ENCODE measurements at places on chromosomes 12 and 14.

DNA sequence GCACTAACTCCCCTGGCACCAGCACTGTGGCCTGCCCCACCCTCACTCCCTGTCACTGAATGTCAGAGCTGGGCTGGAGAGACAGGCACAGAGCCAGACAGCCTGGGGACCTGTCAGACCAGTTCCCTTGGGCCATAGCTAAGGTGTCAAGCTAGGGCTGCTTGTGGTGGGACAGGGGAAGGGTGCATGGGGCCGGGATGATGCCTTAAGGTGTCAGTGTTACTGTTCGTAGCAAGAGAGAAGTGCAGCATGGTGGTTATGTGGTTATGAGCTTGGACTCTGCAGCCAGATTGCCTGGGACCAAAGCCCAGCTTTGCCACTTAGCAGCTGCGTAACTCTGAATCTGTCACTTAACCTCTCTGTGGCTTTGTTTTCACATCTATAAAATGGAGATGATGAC is 3.8 kb downstream of the RAPGEF3 start:
- no peak for DNase-seq

DNA sequence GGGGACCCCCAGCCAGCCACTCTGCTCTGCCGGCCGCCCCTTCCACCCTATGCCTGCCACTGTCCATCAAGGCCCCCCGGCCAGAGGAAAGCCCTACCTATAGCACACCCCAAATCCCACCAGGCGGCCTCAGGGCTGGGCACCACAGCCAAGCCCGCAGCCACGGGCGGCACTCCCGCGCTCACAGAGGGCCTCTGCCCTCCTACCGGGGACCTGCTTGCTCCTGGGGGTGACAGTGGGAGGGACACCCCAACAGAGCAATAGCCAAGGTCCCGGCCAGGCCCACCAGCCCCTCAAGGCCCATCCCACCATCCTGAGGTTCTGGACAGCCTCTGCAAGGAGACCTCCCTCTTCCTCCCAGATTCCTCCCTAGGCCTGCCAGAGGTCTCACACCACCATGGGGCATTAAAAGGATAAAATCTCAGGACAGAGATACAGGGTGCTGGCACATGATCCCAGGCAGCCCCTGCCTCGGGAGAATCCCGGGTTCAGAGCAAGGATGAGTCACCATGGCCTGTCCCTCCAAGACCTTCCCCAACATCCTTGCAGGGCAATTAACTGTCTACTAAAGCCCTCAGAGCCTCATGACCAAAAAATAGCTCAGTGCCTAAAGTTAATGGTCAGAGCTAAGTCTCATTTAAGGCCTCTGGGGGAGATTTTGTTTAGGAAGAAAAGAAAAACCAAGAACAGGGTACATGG is 17.1 kb downstream of the CCDC85C start:
- no peak for DNase-seq

DNA sequence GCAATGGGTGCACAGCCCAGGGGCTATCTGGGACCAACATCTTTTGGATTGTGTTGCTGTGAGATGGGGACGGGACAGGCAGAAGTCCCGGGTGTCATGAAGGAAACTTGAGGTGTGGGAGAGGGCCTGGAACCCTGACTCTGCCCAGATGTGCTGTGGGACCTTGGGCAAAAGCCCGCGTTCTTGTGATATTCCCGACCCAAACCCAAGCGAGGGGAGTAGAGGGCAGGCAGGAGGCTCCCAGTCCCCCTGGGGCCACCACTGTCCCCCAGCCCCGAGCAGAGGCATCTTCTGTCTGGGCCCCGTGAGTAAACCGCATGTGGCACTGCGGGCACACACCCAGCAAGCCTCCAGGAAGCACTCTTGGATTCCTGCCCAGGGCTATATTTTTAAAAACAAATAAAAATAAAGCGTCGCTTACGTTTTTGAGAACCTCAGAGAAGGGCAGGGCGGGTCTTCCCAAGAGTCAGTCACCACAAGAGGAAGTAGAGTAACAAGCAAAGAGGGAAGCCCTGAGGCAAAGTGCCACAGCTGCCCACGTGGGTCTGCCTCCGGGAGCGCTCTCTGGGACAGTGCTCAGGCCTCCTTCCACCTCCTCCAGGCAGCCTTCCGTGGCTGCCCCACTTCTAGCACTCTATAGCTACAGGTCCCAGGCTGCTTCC is 39.5 kb downstream of the BEGAIN start:
- no peak for DNase-seq

GRCh38 chr14:76926521-76927251 is 100.5 kb downstream of the LRRC74A start:
- peak; percentile 66 for DNase-seq

DNA sequence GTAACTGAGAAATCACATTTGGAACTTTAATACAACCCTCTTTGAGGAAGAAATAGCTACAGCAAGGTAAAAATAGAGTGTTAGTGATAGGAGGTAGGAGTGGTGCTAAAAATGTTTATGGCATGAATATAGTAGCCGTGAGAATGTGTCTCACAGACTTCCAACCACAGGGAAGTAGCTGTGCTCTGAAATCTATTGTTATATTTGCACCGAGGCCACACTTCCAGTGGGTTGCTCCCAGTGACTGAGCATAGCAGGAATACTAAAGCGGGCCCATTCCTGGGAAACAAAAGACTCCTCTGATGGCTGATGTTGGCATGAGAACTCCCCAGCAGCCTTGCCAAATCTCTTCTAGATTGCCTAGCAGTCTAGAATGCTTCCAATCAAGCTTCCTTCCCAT is 174.1 kb upstream of the PLXNC1 start:
- DNase-seq = no peak

- no peak for DNase-seq
Measured at GRCh38 chr12:94872971-94873733, 130.3 kb downstream of the NDUFA12 start.

GRCh38 chr12:116026768-116027550 is 250.5 kb downstream of the MED13L start:
- no peak for DNase-seq

GRCh38 chr12:40168001-40168400 is 56.8 kb upstream of the LRRK2 start:
- no peak for DNase-seq

DNA sequence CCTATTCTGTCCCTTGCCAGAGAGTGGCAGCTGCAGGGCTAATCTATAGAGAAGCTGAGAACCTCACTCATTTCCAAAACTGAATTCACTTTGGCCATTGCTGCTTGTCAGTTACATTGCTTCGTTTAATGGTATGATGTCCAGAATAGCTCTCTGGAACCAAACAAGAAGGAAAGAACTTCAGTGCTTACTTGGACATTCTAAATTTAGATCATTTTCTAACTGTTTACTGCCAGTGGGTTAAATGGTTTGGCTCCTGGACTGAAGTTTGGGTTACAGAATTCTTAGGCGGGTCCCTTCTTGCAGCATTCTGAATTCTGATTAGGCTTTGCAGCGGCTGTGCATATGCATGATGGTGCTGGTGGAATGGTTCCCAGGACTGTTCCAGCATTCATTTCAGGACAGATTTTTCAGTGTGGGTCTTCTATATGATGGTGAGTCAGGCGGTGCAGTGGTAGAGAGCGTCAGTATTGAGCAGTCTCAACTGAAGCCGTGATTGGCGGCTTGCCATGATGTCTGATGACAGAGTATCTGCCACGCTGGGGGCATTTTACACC is 148.7 kb downstream of the DYRK2 start:
- no peak for DNase-seq

All from NAMALWA (cell line).